ENCODE measurements at places on chromosomes 2 and 18.

DNA sequence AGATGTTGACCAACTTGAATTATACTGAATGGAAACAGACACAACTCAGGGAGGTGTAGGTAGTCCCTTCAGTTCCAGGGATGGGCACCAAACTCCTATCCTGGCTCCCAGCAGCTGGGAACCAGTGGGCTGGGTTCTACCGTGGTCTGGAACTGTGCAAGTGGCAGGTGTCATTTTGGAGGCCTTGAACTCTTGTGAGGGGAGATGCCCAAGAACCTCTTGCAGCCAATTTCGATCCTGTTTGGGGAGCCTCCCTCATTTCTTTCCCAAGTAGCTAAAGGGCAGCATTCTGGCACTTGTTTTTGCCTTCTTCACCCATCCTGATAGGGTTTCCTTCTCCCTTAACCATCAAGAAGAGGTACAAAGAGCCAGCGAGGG is 200.2 kb downstream of the ANKRD30B start:
- DNase-seq = no peak

DNA sequence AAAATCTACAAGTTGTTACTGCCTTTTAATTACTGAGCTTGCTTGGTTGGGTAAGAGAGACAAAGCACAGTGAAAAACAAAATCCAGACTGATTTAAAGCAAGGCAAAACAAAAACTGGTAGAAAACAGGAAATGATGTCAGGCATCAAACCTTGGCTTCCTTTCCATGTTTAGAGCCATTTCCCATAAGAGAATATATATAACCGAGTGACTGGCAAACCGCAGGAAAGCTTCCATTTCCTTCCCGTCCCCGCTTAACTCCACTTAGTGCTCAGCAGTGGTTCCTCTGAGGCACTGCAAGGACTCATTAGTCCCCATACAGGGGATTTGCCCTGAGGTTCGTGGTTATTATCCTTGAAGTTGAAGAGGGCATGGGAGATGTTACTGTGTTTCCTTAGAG is 446.3 kb downstream of the LPIN1 start:
- DNase-seq = no peak

DNA sequence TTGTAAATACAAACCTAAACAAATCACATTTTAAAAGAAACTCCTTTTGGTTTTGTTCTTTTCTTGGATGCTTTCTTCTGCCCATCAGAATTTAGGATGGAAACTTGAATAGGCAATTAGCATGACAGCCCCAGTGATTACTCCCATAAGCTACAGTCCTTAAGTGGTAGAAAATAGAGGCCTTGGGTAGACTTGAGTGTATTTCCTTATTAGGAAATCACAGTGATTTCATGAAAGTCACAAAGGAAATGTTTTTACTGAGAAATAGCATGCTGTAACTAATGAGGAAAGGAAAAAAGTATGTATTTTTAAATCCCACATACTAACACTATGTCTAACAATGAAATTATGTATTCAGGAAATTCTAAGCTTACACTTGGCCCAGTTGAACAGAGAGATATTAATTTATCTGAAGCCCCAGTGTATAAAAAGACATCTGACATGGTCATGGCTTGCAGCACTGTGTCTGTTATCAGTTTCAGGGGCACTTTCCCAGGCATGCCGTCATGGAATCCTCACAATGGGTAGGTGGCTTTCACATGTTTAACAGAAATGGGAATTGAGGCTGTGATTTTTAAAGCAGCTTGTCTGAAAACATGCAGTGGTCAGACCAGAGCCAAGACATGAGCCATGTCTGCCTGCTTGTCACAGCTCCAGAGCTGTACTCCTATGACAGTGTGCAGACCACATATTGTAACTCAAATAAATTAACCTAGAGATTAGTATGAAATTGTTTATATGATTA is 79.7 kb upstream of the TRIB2 start:
- DNase-seq = no peak

DNA sequence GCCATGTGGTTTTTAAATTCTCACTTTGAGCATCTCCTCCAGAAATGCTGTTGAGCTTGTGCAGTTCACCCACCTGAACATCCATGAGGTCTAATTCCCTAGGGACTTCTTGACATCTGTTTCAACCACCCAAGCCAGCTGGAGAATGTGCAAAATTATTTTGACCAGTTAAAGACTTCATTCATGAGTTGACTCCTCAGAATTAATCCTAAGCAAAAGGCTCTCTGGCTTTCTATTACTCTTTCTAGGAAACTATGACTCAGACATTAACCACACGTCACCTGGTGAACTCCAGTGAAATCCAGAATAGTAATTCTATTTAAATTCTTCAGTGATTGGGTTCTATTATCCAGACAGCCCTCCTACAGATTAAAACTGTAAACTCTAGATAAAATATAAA is 247.5 kb downstream of the NBAS start:
- no peak for DNase-seq

- DNase-seq = no peak
These were observed 79.6 kb upstream of the KCNE4 start for GRCh38 chr2:222972420-222972819.

DNA sequence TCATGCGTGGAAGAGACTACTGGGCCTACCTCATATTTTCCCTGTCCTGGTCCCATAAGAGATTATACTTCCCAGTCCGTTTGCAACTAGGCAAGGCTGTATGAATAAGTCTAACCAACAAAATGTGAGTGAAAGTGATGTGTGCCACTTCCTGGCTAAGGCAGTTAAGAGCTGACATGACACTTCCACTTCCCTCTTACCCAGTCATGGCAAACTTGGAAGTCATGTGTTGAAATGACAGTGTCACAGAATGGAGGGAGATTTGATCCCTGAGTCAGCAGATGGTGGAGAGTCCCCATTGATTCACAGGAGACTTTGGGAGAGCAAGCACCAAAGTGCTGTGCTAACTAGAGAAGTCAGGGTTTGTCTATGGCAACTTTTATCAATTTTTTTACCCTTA is 36.4 kb downstream of the TACR1 start:
- DNase-seq = no peak

DNA sequence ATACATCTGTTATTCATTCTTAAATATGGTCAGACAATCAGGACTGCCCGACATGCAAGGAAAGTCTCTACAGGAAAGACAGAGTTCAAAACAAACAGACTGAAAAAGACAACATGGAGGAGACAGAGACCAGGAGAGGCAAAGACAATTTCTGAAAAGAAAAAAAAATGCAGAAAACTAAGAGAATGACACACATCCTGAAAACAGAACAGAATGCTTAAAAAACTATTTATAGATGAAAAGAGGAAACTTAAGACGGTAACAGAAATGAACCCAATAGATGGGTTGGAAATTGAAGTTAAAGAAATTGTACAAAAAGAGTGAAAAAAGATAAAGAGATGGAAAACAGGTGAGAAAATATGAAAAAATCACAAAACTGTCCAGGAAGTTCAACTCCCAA is 95.7 kb downstream of the BCL2 start:
- no peak for DNase-seq

DNA sequence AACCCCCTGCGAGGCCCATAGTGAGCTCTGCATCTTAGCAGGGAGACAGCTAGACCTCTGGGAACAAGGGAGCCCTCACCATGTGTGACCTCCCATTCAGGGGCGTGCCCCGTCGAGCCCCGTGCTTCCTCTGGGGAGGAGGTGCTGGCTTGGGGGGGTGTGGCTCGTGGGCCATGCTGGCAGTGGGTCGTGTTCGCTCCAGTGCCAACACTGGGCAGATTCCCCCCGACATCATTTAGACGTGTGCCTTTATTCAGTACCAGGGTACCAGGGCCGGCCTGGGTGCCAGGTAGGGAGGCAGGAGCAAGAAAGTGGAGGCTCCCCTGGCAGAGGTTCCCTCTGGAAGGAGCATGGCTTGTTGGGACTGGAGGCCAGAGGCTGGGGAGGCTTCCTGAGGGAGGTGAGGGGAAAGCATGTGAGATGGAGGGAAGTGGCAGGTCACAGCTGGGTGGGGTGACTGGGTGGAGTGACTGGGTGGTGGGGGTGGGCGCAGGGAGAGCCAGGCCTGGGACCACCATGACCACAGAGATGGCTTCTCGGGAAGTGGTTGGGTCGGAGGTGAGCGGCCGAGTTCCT is 15.2 kb downstream of the GPC1 start:
- no peak for DNase-seq
